ENCODE measurements at places on chromosomes 16 and 17.

GRCh38 chr16:3487521-3488410, 7.5 kb downstream of the C16orf90 start:
- no peak for DNase-seq

- no peak for DNase-seq
Measured at GRCh38 chr17:17928398-17929287, 43.6 kb downstream of the TOM1L2 start.

GRCh38 chr16:68907781-68908181, 64.5 kb downstream of the TANGO6 start:
- DNase-seq, result no peak

GRCh38 chr17:34665819-34666763, 86.7 kb downstream of the TMEM132E start:
- no peak for DNase-seq

GRCh38 chr17:80212109-80212508, 8.0 kb downstream of the SGSH start:
- DNase-seq, result no peak

DNA sequence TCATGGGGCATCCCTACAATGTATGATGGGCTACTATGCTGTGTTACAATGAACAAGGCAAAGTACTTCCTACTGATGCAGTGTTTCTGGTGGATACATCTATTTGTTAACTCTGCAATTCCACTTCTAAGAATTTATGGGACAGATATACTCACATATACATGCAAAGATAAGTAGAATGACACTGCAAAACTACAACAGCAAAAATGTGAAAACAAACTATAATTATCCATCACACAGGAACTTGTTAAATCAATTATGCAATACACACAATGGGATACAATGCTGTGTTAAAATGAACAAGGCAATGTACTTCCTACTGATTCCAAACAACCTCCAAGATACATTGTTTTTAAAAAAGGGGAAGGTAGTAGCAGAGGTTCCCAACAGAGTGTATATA, 3.2 kb downstream of the DDX52 start:
- DNase-seq, result no peak

DNA sequence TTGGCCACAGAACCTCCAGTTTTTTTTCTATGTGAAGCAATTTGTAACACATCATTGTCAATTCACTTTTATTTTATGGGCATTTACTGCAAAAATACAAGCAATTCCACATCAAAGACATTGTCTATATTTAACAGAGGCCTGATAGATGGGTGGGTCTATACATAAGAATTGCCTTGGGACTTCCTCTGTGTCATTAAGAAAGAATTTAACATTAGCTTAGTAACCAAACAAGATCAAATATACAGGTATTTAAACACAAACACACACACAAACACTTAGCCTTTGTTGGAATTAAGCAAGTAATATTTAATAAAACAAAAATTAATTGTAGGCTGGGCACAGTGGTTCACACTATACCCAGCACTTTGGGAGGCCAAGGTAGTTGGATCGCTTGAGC, 4.3 kb upstream of the PITPNC1 start:
- no peak for DNase-seq

DNA sequence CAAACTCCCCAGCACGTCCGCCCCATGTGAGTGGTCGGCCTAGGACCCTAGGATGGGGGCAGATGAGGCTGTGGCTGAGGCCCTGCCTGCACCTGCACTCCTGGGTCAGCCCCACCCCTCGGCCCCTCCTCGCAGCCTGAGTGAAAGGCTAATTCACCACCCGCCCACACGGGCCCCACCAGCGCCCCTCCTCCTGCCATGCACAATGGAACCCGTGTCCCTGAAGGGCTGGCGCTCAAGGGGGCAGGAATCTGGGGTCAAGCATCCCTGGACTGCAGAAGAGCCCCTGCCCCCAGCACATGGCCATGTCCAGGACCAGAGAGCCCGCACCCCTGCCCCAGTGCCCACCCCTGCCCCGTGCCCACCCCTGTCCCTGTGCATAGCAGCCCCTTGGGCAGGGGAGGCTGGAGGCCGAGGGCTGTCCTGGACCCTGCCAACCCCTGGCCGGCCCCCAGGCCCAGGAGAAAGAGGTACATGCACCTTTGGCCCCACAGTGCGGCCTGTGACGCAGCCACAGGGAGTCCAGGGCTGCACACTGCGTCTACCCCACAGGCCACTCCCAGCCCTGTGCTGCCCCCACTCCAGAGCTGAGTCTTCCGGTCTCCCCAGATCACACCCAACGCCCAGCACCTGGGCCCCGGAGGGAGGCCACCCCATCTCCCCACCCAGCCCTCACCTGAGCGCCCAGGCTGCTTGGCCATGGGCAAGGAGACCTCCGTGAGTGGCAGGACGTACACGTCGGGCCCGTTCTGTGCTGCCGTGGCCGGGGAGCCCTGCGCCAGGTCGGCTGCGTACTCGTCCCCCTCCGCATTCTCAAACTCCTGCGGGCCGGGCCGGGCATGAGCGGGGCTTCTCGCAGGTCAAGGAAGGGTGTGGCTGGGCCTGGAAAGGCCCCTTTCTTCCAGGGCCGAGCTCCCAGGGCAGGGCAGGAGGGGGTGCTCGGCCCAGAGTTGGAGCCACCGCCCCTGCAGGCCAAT, 34.6 kb upstream of the PVALEF start:
- no peak for DNase-seq

DNA sequence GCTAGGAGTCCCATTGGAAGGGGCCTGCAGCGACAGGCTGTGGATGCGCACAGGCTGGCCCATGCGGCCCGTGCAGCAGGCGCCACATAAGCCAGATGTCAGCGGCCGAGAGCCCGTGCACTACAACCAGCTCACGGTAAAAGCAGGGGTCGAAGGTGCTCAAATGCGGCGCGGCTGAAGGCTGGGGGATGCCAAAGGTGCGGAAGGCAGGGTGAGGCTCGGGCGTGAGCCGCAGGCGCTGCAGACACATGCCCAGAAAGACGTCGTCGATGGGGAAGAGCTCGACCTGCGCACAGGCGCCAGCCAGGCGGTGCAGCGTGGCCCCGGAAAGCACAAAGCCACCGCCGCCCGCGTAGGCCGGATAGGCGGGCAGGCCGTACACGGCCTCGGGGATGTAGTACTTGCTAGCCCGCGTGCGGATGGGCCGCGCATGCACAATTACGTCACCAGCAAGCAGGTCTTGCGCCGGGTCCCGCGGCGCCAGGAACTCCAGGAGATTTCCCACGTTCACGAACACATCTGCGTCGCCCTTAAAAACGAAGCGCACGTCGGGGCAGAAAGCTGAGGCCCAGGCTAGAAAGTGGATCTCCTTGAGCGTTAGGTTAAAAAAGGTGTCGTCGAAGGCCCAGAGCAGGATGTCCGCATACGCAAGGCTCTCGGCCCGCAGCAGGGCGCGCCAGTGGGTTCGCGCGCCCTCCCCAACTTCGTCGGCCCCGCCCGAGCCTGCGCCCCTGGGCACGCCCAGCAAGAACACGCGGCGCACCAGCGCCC, 1.3 kb downstream of the B3GNT9 start:
- DNase-seq, result no peak

DNA sequence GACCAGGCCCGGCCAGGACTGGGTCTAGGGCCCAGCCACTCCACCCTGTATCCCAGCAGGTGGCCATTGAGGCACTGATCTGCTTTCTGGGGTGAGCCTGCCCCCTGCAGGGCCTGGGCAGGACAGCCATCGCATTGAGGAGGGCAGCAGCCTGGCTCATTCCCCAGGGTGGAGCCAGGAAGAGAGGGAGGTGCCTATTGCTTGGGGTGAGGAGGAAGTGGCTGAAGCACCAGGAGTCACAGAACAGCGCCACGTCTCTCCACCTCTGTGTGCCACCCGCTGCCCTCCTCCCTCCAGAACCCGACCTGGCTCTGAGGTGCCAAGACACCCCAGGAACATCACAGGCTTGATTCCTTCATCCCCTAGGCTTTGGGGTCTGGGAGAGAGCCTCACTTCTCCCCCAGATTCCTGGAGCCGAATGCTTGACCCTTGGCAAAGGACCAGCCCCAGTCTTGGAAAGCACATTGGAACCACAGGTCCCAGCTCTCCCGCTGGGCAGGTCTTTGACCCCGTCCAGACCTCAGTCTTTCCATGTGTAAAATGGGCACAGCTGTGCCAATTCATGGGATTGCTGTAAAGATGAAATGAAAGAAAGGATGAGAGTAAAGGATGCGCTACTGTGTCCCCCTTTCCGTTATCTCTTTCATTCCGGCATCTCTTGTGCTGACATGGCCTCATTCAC, 7.2 kb upstream of the KRT36 start:
- peak; percentile 87 for DNase-seq

- no peak for DNase-seq
Measured at GRCh38 chr16:54422569-54422978, 136.0 kb upstream of the IRX3 start.

- DNase-seq, result no peak
Measured at GRCh38 chr16:4691666-4692412, 1.5 kb upstream of the NUDT16L1 start.

GRCh38 chr16:11240636-11241473, 15.1 kb downstream of the SOCS1 start:
- no peak for DNase-seq

- no peak for DNase-seq
Measured at GRCh38 chr16:73747328-73747727, 549.3 kb upstream of the PSMD7 start.

GRCh38 chr17:15882058-15882720, 62.7 kb upstream of the ADORA2B start:
- no peak for DNase-seq

GRCh38 chr17:55072898-55073297, 104.3 kb downstream of the STXBP4 start:
- no peak for DNase-seq

DNA sequence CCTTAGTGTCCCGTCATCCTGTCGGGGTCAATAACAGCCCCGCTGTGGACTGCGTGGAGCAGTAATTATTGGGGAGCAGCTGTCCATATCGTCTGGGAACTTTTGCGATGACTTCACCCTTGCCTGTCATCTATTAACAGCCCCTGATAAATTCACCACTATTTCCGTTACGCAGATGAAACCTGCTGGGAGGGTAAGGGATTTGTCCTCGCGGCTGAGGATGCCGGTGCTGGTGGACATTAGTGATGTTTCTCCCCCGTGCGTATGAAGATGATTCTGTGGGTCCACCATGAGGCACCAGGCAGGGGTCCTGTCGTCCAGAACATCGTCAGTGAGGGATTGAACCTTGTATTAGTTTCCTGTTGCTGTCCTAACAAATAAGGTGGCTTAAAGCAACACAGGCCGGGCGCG, 1.0 kb downstream of the FLYWCH2 start:
- DNase-seq, result no peak

DNA sequence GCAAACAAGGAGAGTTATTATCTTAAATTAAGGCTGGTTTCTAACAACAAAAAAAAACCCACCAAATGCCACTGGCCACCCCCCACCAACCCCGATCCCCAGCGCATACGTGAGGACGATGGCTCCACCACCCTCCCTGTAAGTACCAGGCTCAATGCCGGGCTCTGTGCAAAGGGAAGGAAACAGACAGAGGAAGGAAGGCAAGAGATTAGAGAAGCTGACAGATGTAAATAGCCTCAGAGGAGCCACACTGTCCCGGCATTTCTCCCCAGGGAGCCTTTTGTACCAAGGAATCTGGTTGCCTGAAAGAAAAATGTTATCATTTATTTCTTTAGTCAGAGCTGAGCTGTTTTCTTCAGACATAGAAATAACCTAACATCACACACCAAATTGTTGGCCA, 13.1 kb downstream of the SOST start:
- DNase-seq, result no peak

DNA sequence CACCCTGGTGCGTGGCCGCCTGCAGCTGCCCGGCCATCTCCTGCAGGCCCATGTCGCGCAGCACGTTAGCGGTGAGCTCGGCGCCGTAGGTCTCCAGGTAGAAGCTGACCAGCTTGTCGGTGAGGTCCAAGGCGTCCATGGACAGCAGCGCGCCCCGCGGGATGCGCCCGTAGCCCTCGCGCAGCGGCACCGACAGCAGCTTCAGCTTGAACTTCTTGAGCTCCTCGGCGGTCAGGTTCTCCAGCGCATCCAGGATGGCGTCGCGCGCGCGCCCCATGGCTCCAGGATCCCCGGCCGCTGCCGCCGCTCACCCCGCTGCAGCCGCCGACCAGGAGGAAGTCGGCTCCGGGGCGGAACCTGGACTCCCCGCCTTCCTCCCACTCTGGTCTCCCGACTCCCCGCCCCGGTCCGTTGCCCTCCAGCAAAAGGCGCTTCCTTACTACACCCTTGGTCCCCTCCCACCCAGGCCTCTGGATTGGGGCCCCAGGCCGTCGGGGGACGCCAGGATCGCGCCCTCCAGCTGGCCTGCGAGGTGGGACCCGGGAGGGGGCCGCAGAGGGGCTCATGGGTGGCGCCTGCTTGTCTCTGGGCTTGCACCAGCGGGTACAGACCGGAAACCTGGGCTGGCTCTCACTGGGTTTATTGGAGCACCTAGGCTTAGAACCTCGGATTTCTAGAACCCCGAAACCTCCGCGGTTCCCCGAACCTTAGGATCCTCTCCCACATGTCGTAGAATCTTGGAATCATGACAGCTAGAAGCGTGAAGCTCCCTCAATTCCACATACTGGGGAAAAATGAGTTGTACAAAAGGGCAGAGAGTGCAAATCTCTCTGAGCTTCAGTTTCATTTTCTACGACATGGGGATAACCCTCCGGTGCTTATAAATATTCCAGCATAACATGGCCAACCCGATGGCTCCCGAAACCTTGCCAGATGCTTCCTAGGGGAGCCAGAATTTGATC, at the start of gene PYCARD:
Gene PYCARD (minus strand): TSS at position 347 of the 962 bp plus-strand sequence. CDS start 70 bp downstream, at position 277.
- peak; percentile 53 for DNase-seq

- DNase-seq, result peak; percentile 80
Measured at GRCh38 chr17:29591146-29591736, 1.7 kb upstream of the ANKRD13B start.

- DNase-seq, result peak; percentile 26
Measured at GRCh38 chr17:13114601-13115031, 96.8 kb upstream of the ELAC2 start.

GRCh38 chr16:79484237-79484636, 116.3 kb downstream of the MAF start:
- DNase-seq, result no peak

- DNase-seq, result no peak
Measured at GRCh38 chr17:67999291-67999911, 3.1 kb upstream of the C17orf58 start.

DNA sequence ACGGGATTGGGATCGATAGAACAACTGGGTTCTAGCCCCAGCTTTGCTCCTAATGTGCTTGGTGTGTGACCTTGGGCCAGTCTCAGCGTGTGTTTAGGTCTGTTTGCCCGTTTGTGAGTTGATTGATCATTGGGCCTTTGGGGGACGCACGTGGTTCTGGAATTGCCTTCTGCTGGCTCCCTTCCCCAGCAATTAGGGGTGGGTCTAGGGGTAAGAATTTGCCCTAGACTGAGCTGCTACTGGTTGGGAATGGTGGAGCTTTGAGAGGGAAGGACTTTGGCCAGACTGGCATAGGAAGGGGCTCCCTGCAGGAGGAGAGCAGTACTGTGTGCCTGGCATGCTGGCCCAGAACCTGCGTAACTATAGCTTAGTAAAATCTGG, 1.5 kb downstream of the SPNS2 start:
- DNase-seq, result no peak

- DNase-seq, result no peak
Measured at GRCh38 chr16:50494501-50495491, 53.4 kb upstream of the NKD1 start.
